ENCODE measurements at places on chromosomes 7 and 10. TPM values are rescaled to one million over a fixed set of nuclear protein-coding genes. Genes with fewer than 3 reads are reported as not detected.

- DNase-seq = peak; percentile 78
Observed at GRCh38 chr7:69256634-69257081, 341.6 kb upstream of the AUTS2 start.

ANKRD30A gene
- not detected for polyA plus RNA-seq

IL6 gene
- polyA plus RNA-seq = 0.41 TPM

GRCh38 chr7:151420144-151420543 is 10.3 kb upstream of the WDR86 start:
- no peak for DNase-seq

TACC2 gene
- 91.9 TPM for polyA plus RNA-seq
